GM23248 (cell line): ENCODE measurements at places on chromosomes 5 and 9. TPM values are rescaled to one million over a fixed set of nuclear protein-coding genes. Genes with fewer than 3 reads are reported as not detected.

DNA sequence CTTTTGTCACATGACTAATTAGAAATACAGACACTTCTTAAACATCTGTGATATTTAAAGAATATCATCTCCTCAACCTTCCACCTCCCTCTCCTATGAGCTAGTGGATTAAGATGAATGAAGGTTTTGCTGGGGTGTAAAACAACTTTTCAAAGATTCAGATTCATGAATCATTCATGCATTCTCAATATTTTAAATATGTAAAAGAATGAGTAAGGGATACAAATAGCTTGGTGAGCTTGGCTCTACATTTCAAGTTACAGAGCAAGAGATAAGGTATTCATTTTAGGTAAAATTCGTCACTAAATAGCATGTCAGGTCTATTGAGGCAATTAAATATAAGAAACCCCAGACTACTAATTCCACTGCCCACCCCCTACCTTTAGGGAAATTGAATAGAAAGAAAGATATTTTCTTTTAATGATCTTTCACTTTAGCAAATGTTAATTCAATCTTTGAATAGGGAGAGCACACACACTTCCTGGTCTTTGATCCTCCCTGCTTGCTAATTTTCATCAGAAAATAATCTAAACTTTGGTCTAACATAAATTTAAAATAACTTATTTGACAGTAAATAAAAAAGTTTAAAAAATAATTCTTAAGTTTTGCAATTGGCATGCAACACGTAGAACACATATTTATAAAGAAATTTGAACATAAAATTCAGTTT is 486.9 kb upstream of the ITGA1 start:
- no peak for DNase-seq

DNA sequence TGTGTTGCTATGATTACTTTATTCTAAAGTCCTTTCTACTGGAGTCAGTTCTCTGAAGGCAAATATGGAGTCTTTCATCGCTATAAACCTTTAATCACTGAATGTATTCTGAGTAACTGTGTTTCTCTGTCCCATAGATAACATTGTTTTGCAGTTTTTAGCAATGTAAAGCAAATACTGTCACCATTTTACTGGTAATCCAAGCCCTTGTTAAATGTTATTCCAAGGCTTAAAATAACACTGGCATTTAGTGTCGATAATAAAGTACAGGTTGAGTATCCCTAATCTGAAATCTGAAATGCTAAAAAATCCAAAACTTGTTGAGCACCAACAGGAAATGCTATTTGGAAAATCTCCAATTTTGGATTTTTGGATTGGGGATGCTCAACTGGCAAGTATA is 24.6 kb downstream of the CCNH start:
- DNase-seq = no peak

- peak; percentile 21 for DNase-seq
Measured at GRCh38 chr5:120609570-120609969, 145.5 kb downstream of the PRR16 start.

DNA sequence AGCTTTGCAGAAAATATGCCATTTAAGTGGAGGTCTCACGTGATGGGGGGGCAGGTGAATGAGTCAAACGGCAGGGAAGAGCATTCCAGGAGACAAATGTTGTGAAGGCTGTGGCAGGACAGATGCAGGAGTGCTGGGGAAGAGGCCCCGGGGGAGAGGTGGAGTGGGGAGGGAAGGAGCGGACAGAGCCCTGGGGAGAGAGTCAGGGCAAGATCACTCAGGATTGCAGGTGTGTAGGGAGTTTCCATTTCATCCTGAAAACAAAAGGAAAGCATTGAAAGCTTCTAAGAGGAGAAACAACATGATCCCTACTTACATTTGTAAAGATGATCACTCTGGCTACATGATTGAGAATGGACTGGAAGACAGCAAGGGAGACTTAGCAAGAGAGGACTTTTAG is 323.3 kb downstream of the ASTN2 start:
- no peak for DNase-seq

Gene TAF11L10
- polyA plus RNA-seq = not detected in 2 replicates
